Activated CD4-positive, alpha-beta memory T cell treated with anti-CD3 and anti-CD28 coated beads, Interleukin-2, amount 10 ng/mL, durations not matched to agents 7 days and 5 days (primary cell): ENCODE measurements at places on chromosomes 5 and 9. TPM values are rescaled to one million over a fixed set of nuclear protein-coding genes. Genes with fewer than 3 reads are reported as not detected.

SCGB3A2 gene
- total RNA-seq = not detected

ZBED3 gene
- total RNA-seq = 0.85 TPM

FEM1C gene
- 17.0 TPM for total RNA-seq

GRCh38 chr9:90074316-90074962, 469.6 kb downstream of the GADD45G start:
- H3K36me3 ChIP-seq = no peaks in the 10 kb centered on the region
- no peak overlapping the region for H3K4me3 ChIP-seq
- peaks cover 15% of the 10 kb centered on the region for H3K4me1 ChIP-seq
- DNase-seq = no peak
- peaks cover 50% of the 10 kb centered on the region for H3K27me3 ChIP-seq

EIF4E1B gene
- total RNA-seq = not detected

DNA sequence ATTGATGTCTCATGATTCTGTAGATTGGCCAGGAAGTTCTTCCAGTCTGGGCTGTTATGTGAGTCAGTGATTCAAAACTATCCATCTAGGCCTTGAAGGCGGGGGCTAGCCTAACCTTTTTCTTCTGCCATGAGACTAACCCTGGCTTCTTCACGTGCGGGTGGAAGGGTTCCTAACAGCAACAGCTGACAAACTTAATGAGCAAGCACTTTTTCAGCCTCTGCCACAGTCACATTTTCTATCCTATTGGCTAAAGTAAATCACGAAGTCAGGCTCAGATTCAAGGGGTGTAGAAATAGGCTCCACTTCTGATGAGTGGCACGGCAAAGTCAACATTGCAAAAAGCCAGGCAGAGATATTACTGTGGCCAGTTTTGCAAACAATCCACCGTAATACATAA, 68.4 kb downstream of the STK32A start:
- no peak overlapping the region for H3K4me3 ChIP-seq
- H3K27me3 ChIP-seq = no peaks in the 10 kb centered on the region
- no peak for DNase-seq

IL3 gene
- total RNA-seq = 1.4 TPM

DNA sequence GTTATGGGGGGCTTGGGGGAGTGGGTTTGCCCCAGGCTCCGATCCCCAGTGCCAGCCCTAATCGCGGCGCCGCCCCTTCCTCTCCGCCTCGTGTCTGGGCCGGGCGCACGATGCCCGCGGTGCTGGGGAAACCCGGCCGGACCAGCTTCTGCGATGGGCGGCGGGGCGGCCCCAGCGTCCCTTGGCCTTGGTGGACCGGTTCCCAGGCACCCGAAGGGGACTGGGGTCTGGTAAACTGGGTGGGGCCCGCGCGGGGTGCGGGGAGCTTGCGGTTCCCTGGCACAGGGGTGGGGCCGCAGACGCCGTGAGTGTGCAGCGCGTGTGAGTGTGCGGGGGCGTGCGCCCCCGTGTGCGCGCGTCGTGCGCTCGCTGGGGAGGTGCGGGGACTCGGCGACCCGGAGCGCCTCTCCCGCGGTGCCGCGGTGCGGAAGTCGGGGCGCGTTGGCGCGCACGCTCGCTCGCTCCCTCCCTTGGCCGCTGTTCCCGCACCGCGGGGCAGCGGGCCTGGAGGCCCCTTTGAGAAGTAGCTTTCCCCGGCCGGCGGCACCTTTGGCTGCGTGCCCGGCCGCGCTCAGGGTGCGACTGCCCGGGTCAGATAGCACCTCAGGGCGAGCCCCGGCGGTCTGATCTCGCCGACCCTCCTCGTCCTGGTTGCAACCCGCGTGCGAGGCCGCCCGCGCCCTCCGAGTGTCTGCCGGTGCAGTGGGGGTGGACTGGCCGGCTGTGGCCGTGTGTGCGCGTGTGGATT, 568 bp downstream of the MACIR start:
- DNase-seq = peak; percentile 69
- peak overlapping the region; percentile 75 for H3K4me3 ChIP-seq
- peaks cover 27% of the 10 kb centered on the region for H3K4me1 ChIP-seq
- peaks cover 9% of the 10 kb centered on the region for H3K27me3 ChIP-seq

- peaks cover 53% of the 10 kb centered on the region for H3K36me3 ChIP-seq
- no peak overlapping the region for H3K4me3 ChIP-seq
- no peak overlapping the region for H3K27ac ChIP-seq
- no peaks in the 10 kb centered on the region for H3K27me3 ChIP-seq
Measured at GRCh38 chr9:128495804-128496417, 8.6 kb upstream of the GLE1 start.

SREK1IP1 gene
- total RNA-seq = 28.1 TPM

- no peaks in the 10 kb centered on the region for H3K4me1 ChIP-seq
- no peaks in the 10 kb centered on the region for H3K36me3 ChIP-seq
- H3K27ac ChIP-seq = no peak overlapping the region
- no peak for DNase-seq
- H3K4me3 ChIP-seq = no peak overlapping the region
Measured at GRCh38 chr5:39519566-39520231, 94.9 kb upstream of the DAB2 start.

DNA sequence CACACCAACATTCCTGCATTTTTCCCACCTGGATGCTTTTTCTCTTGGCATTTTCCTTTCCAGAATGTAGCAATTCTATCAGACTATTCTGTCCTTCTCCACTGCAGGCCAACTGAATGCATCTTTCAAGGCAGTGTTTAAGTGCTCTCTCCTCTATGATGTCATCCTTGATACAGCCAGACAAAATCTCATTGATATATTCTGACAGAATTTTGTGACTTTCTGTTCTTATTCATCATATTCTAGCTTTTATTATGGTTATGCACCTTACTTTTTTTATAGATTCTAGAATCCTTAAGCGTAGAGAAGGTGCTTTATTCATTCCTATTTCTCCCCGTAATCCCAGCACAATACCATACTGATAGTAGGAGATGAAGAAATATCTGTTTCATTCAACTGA, 355.5 kb upstream of the CCNH start:
- no peak overlapping the region for H3K27ac ChIP-seq
- H3K36me3 ChIP-seq = no peaks in the 10 kb centered on the region
- no peaks in the 10 kb centered on the region for H3K4me1 ChIP-seq

- no peak overlapping the region for H3K4me3 ChIP-seq
- DNase-seq = no peak
- peaks cover 73% of the 10 kb centered on the region for H3K36me3 ChIP-seq
- H3K4me1 ChIP-seq = peaks cover 19% of the 10 kb centered on the region
- no peaks in the 10 kb centered on the region for H3K27me3 ChIP-seq
- H3K27ac ChIP-seq = no peak overlapping the region
Measured at GRCh38 chr9:93560991-93561390, 15.4 kb upstream of the PHF2 start.

DNA sequence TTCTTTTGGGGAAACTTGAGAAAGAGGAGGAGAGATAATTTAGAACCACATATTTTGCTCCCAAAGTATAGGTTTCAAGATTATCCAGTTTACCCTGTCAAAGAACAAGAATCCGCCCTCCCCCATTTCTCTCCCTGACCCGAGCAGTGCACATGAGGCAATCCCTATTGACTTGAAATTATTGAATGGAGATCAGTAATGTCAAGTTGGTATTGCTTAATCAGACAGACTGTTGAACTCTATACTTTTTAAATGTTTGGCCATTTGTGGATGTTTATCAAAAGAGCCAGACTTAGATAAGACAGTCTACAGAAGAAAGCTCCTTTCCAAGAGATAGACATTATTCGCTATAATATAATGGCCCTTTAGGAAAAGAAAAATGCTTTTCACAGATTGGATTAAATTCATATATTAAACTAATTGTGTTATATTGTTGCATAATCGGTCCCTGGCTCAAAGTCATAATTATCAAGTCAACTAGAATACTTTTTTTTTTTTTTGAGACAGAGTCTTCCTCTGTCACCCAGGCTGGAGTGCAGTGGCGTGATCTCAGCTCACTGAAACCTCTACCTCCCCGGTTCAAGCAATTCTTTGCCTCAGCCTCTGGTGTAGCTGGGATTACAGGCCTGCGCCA, 5.3 kb downstream of the SLC25A25 start:
- H3K36me3 ChIP-seq = peaks cover 52% of the 10 kb centered on the region
- no peak for DNase-seq
- H3K27me3 ChIP-seq = no peaks in the 10 kb centered on the region
- H3K4me3 ChIP-seq = no peak overlapping the region
- H3K4me1 ChIP-seq = peaks cover 59% of the 10 kb centered on the region

- no peaks in the 10 kb centered on the region for H3K36me3 ChIP-seq
- H3K4me3 ChIP-seq = no peak overlapping the region
- DNase-seq = no peak
- H3K27me3 ChIP-seq = no peaks in the 10 kb centered on the region
Measured at GRCh38 chr5:97670447-97670846, 487.4 kb upstream of the RIOK2 start.

- no peak overlapping the region for H3K27ac ChIP-seq
- H3K4me1 ChIP-seq = no peaks in the 10 kb centered on the region
- DNase-seq = no peak
- H3K4me3 ChIP-seq = no peak overlapping the region
Measured at GRCh38 chr5:107154593-107154992, 516.1 kb downstream of the EFNA5 start.

EQTN gene
- not detected for total RNA-seq

DNA sequence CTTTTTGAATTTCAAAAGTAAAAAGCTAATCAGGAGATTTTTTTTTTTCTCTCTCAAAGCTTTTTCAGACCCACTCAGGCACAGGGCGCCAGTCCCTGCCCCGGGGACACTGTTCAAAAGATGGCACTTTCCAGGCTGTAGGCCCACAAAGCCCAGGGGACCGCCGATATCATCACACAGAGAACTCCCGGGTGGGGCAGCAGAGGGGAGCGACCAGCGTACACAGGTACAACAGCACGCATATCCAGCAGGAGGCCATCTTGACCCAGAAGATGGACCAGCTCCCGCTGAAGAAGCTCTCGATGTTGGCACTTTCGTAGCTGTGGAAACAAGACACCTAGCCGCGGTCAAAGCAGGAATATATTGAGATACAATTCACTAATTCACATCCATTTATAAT, 108.3 kb downstream of the THBS4 start:
- no peaks in the 10 kb centered on the region for H3K27me3 ChIP-seq
- H3K4me1 ChIP-seq = peaks cover 65% of the 10 kb centered on the region
- no peak overlapping the region for H3K27ac ChIP-seq
- no peak for DNase-seq

PSD2 gene
- total RNA-seq = not detected

ANKRD33B gene
- 9.9 TPM for total RNA-seq
